ENCODE measurements at places on chromosomes 5 and 9.

DNA sequence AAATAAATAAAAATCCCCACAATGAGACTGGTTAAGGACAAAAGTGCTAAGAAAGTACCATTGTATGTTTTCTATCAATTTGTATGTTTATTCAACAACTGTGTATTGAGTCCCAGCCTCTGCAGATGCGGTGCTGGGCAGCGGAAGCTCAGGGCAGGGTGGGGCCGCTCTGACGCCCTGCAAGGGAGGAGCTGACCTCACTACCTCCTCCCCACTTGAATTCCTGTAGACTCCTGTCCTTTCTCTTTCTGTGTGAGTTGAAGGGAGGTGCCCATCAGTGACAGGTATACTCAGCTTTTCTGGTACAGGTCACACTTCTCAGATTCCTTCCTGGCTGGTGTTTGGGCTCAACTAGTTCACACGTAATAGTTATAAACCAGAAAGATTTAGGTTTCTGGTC, 27.0 kb downstream of the ANGPTL2 start:
- no peaks in the 10 kb centered on the region for H3K4me1 ChIP-seq
- H3K27ac ChIP-seq, result peak overlapping the region; percentile 54
- no peaks in the 10 kb centered on the region for H3K36me3 ChIP-seq

GRCh38 chr5:55101556-55102276, 730 bp upstream of the GZMA start:
- DNase-seq, result no peak
- no peaks in the 10 kb centered on the region for H3K36me3 ChIP-seq
- H3K4me1 ChIP-seq, result no peaks in the 10 kb centered on the region
- H3K4me3 ChIP-seq, result no peak overlapping the region
- H3K27ac ChIP-seq, result no peak overlapping the region

- no peaks in the 10 kb centered on the region for H3K27me3 ChIP-seq
- H3K27ac ChIP-seq, result no peak overlapping the region
- DNase-seq, result no peak
- no peak overlapping the region for H3K4me3 ChIP-seq
- no peaks in the 10 kb centered on the region for H3K36me3 ChIP-seq
These were observed 46.9 kb downstream of the ARHGEF37 start for GRCh38 chr5:149628221-149628620.

DNA sequence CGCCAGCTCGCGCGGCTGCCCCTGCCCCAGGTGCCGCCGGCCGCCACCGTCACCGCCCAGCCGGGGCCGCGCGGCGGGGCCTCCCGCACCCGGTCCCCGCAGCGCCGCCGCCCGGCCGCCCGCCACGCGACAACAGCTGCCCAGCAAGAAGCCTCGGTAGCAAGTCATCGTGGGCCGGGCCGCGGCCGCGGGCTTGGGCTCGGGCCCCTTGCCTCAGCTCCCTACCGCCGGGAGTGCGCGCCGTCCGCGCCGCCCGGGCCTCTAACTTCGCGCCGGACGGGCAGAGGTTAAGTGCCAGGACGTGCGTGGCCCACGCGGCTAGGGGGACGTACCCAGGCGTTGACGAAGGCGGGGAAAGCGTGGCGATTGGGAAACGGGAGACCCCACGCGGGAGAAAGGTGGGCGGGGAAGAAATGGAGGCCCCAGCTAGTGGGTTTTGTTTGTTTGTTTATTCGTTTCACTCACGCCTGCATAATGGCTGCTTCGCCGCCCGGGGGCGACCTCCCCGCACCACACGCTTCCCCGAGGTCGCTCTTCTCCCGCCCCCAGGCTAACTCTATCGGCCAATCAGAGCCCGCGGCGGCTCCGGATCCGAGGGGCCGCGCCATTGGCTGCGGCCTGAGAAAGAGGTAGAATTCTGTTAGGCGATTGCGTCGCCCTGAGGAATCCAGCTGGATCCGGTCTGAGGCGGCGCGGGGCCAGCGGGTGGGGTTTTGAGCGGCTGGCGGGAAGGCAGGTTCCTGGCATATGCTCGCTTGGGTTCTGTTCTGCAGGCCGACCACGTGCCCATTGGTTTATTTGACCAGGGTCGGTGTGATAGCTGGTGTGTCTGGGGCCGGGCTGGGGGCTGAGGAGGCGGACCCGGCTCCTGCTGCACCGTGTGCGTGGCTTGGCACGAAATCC, at the start of gene NADK2:
Gene NADK2 (minus strand): TSS at position 295 of the 903 bp plus-strand sequence. CDS start 127 bp downstream, at position 168.
- peak within 1 kb of the TSS; percentile 93 for H3K27ac ChIP-seq
- peaks cover 7% of the 10 kb centered on the region for H3K4me1 ChIP-seq
- no peaks in the 10 kb centered on the region for H3K27me3 ChIP-seq
- DNase-seq, result peak; percentile 97
- peak within 1 kb of the TSS; percentile 80 for H3K4me3 ChIP-seq

DNA sequence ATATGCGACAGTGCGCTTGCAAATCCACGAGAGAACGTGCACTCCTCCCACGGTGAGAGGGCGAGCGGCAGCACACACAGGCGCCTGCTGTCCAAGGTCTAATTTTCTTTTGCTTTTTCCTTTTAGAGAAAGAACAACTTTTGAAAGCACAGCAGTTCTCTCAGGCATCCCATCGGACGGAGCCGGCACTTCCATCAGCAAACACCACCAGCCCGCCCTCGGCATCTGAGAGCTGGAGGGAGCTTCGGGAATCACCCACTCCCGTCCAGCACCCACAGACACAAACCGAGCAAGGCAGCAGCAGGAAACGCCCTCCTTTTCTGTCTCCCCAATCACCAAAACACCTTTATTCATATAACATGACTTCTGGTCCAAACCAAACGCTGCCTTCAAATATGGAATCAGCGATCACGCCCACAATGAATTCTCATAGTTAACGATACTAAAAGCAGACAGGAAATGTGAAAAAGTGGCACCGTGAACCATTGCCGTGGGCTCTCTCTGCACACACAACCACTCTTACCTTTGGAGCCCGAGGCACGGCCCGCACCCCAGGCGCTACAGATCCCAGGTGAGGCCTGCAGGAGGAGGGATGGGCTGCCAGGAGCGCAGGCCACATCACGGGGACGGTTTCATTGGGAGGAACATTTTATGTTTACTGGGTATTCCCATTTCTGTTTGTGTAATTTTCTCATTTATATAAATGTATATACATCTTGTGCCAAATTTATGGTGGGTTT, 14.2 kb downstream of the LPCAT1 start:
- no peaks in the 10 kb centered on the region for H3K27me3 ChIP-seq
- H3K27ac ChIP-seq, result no peak overlapping the region
- H3K4me3 ChIP-seq, result no peak overlapping the region
- DNase-seq, result peak; percentile 3
- no peaks in the 10 kb centered on the region for H3K4me1 ChIP-seq

- H3K27ac ChIP-seq, result no peak overlapping the region
- no peaks in the 10 kb centered on the region for H3K36me3 ChIP-seq
- H3K4me1 ChIP-seq, result no peaks in the 10 kb centered on the region
- H3K27me3 ChIP-seq, result no peaks in the 10 kb centered on the region
- no peak for DNase-seq
- no peak overlapping the region for H3K4me3 ChIP-seq
These were observed 160.7 kb downstream of the TTC39B start for GRCh38 chr9:15146268-15146700.

- no peak overlapping the region for H3K27ac ChIP-seq
- H3K4me3 ChIP-seq, result no peak overlapping the region
- H3K4me1 ChIP-seq, result no peaks in the 10 kb centered on the region
- no peaks in the 10 kb centered on the region for H3K27me3 ChIP-seq
- H3K36me3 ChIP-seq, result no peaks in the 10 kb centered on the region
- no peak for DNase-seq
These were observed 29.5 kb downstream of the SEMA4D start for GRCh38 chr9:89468281-89468960.

GRCh38 chr5:2141254-2142000, 258.7 kb upstream of the IRX4 start:
- H3K36me3 ChIP-seq, result no peaks in the 10 kb centered on the region
- H3K27ac ChIP-seq, result no peak overlapping the region
- H3K27me3 ChIP-seq, result no peaks in the 10 kb centered on the region
- H3K4me1 ChIP-seq, result no peaks in the 10 kb centered on the region
- DNase-seq, result no peak
- H3K4me3 ChIP-seq, result no peak overlapping the region

DNA sequence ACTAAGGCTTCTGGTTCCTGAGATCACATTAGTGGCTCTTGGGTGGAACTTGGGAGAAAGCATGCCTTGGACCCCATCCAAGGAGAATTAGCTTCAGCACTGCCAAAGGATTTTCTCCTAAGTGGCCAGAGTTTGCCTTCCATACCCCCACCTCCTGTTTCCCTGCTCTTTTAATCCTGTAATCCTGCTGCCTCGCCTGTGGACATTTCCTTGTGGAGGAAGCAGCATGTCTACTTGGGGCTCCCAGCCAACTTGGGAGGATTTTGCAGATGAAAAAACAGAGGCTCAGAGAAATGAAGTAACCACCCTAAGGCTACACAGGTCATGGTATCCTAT, 1.6 kb downstream of the ARSI start:
- H3K27ac ChIP-seq, result peak overlapping the region; percentile 95
- DNase-seq, result peak; percentile 41
- peaks cover 10% of the 10 kb centered on the region for H3K4me1 ChIP-seq
- no peaks in the 10 kb centered on the region for H3K27me3 ChIP-seq
- no peak overlapping the region for H3K4me3 ChIP-seq

GRCh38 chr5:134370311-134370870, 978 bp upstream of the UBE2B start:
- no peak for DNase-seq
- no peaks in the 10 kb centered on the region for H3K36me3 ChIP-seq
- H3K27ac ChIP-seq, result peak overlapping the region; percentile 96
- peaks cover 9% of the 10 kb centered on the region for H3K4me1 ChIP-seq
- peak overlapping the region; percentile 89 for H3K4me3 ChIP-seq

DNA sequence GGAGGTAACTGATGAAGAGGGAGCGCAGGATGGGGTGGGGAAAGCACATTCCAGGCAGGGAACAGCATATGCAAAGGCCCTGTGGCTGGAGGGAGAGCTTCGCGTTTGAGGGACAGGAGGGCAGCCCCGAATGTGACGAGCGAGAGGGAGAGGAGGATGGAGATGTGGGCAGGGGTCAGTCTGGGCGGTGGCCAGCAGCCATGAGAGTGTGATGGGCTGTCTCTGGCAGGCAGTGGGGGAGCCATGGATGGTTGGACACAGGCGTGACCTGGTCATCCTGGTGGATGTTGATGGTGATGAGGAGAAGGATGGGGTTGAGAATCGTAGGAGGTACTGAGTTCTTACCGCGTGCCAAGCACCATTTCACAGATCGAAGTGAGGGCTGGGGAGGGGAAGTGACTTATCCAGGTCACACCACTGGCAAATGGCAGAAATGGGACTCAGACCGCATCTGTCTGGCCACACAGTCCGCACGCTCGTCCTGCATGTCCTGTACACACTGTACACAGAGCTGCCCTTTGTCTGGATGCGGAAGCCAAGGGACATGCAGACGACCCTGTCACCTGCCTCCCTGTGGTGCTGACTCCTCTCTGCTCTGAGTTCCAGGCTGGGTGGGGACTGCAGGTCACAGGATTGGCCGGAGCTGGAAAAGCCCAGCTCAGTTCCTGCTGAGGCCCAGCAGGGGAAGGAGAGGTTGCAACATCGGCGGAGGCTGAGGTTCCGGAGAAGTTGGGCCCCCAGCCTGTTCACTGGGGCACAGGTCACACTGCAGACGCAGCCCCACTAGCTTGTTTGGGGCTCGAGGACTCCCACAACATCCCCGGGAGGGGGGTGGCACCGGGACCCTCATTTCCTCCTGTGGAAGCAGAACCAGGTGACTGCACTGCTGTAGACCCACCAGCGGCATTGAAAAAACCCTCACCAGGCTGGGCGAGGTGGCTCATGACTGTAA, 165.6 kb upstream of the IER5L start:
- H3K27me3 ChIP-seq, result no peaks in the 10 kb centered on the region
- no peaks in the 10 kb centered on the region for H3K36me3 ChIP-seq
- H3K4me3 ChIP-seq, result no peak overlapping the region
- H3K27ac ChIP-seq, result peak overlapping the region; percentile 59
- peak; percentile 76 for DNase-seq

DNA sequence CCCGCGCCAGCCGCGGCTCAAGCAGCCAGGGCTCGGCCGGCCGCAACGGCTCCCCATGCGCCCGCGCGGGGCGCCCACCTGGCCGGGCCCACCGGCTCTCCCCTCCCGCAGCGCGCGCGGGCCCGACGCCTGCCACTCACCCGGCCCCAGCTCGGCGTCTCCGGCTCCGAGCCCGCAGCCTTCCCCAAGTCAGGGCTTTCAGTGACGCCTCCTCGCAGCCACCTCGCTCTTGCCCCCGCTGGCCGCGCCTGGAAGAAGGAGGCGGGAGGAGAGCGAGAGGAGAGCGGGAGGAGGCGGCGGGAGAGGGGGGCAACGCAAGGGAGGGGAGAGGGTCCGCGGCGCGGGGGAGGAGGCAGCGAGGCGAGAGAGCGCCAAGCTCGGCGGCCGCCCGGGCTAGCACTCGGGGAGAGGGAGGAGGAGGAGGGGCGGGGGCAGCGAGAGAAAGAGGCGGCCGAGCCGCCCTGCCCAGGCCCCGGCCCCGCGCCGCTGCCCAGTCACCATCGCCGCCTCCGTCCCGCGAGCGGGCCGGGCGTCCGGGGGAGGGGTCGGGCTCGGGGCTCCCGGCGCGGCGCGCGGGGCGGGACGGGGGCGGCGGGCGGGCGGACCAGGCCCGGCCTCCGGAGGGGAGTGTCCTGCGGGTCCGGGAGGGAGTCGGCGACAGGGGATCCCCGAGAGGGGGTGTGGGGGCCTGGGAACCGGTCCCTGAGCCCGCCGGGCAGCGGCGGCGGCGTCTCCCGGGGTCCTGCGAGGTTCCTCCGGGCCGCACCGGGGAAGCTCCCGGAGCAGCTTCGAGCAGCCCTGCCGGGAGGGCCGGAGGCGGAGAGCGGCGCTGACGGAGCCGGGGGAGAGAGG, at the start of gene LHFPL2:
Gene LHFPL2 (minus strand): TSS at position 414 of the 852 bp plus-strand sequence. CDS start 138,559 bp downstream, outside the sequence.
- peak; percentile 83 for DNase-seq
- no peaks in the 10 kb centered on the region for H3K27me3 ChIP-seq
- no peaks in the 10 kb centered on the region for H3K36me3 ChIP-seq
- H3K4me3 ChIP-seq, result peak within 1 kb of the TSS; percentile 84
- H3K4me1 ChIP-seq, result peaks cover 4% of the 10 kb centered on the region

DNA sequence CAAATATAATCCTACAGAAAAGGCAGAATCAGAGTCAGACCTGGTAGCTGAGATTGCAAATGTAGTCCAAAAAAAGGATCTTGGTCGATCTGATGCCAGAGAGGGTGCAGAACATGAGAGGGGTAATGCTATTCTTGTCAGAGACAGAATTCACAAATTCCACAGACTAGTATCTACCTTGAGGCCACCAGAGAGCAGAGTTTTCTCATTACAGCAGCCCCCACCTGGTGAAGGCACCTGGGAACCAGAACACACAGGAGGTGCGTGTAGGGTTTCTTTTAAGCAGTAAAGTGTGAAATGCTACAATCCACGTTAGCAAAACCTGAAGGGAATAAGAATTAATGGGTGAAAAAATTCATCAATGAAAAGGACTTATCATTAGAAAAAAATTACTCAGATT, 145.8 kb downstream of the GIN1 start:
- no peak for DNase-seq
- no peak overlapping the region for H3K27ac ChIP-seq
- no peaks in the 10 kb centered on the region for H3K27me3 ChIP-seq
- no peak overlapping the region for H3K4me3 ChIP-seq

DNA sequence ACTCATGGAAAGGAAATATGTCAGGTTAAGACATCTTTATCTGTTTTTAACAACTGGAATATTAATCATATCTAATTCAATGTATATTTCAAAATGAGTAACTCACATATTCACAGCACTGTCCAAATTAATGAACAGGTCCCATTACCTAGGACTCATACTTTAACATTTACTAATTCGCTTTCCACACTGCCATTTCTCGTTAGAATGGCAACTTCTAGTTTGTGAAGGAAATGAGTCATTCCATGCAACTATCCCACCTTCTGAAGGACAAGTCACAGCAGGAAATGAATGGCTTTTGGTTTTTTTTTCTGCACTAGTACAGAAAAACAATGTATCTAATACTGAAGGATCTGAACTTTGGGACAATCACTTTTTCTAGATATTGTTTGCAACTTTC, 24.6 kb upstream of the IFNK start:
- no peaks in the 10 kb centered on the region for H3K36me3 ChIP-seq
- H3K4me1 ChIP-seq, result peaks cover 6% of the 10 kb centered on the region
- H3K27me3 ChIP-seq, result no peaks in the 10 kb centered on the region
- no peak overlapping the region for H3K4me3 ChIP-seq
